Activated naive CD8-positive, alpha-beta T cell treated with anti-CD3 and anti-CD28 coated beads, Interleukin-2, amount 10 ng/mL, durations not matched to agents 7 days and 5 days (primary cell): ENCODE measurements at places on chromosomes 2 and 18. TPM values are rescaled to one million over a fixed set of nuclear protein-coding genes. Genes with fewer than 3 reads are reported as not detected.

The DOK1 gene
- 38.3 TPM for total RNA-seq

The ANKRD30B gene
- not detected for total RNA-seq

The NETO1 gene
- total RNA-seq, result not detected

The ASTL gene
- total RNA-seq, result 12.2 TPM

The RTP5 gene
- total RNA-seq, result 0.60 TPM

The RNF152 gene
- total RNA-seq, result 0.23 TPM
